ENCODE measurements at places on chromosomes 1 and 21. TPM values are rescaled to one million over a fixed set of nuclear protein-coding genes. Genes with fewer than 3 reads are reported as not detected.

KIF17 gene
- 17.3 TPM for total RNA-seq

MTARC2 gene
- 8.5 TPM for total RNA-seq

USP24 gene
- total RNA-seq, result 52.0 TPM

SH3D21 gene
- total RNA-seq, result 0.99 TPM

INAVA gene
- not detected for total RNA-seq

PCSK9 gene
- under 0.01 TPM for total RNA-seq

OR2L13 gene
- total RNA-seq, result not detected

AADACL4 gene
- total RNA-seq, result not detected

TP73 gene
- not detected for total RNA-seq

CD247 gene
- total RNA-seq, result not detected

PAPPA2 gene
- total RNA-seq, result under 0.01 TPM

DNAH14 gene
- 3.5 TPM for total RNA-seq

PCNX2 gene
- total RNA-seq, result 0.20 TPM

FAM72D gene
- total RNA-seq, result 0.87 TPM

UTS2 gene
- total RNA-seq, result not detected

ELF3 gene
- not detected for total RNA-seq

CFAP298 gene
- total RNA-seq, result 20.0 TPM

LRRC71 gene
- total RNA-seq, result under 0.01 TPM

SELE gene
- total RNA-seq, result 5.0 TPM

SLC26A9 gene
- total RNA-seq, result not detected

IFI44 gene
- total RNA-seq, result 15.0 TPM

NR1I3 gene
- total RNA-seq, result not detected

SYPL2 gene
- total RNA-seq, result not detected

EVI5 gene
- total RNA-seq, result 19.8 TPM

RNF186 gene
- total RNA-seq, result not detected

SPRR1A gene
- total RNA-seq, result not detected

SLC27A3 gene
- total RNA-seq, result 35.3 TPM

HMCN1 gene
- 13.3 TPM for total RNA-seq

LCE2A gene
- not detected for total RNA-seq

C1orf116 gene
- total RNA-seq, result not detected

MIER1 gene
- total RNA-seq, result 15.3 TPM

GBP1 gene
- 7.4 TPM for total RNA-seq

KDF1 gene
- total RNA-seq, result not detected

NR0B2 gene
- total RNA-seq, result not detected

MRPL55 gene
- 35.7 TPM for total RNA-seq

KDM5B gene
- 46.2 TPM for total RNA-seq

CRNN gene
- not detected for total RNA-seq

BACH1 gene
- 76.2 TPM for total RNA-seq

CFAP410 gene
- total RNA-seq, result 4.8 TPM

CD1C gene
- total RNA-seq, result not detected

SLC16A4 gene
- total RNA-seq, result 0.20 TPM

EFNA4 gene
- 13.5 TPM for total RNA-seq

PTAFR gene
- under 0.01 TPM for total RNA-seq

PDE4DIP gene
- total RNA-seq, result 5.9 TPM
